ENCODE measurements at places on chromosomes 2 and 18.

GRCh38 chr18:60232541-60232940 lies 140.0 kb downstream of the MC4R start:
- peak; percentile 22 for DNase-seq

DNA sequence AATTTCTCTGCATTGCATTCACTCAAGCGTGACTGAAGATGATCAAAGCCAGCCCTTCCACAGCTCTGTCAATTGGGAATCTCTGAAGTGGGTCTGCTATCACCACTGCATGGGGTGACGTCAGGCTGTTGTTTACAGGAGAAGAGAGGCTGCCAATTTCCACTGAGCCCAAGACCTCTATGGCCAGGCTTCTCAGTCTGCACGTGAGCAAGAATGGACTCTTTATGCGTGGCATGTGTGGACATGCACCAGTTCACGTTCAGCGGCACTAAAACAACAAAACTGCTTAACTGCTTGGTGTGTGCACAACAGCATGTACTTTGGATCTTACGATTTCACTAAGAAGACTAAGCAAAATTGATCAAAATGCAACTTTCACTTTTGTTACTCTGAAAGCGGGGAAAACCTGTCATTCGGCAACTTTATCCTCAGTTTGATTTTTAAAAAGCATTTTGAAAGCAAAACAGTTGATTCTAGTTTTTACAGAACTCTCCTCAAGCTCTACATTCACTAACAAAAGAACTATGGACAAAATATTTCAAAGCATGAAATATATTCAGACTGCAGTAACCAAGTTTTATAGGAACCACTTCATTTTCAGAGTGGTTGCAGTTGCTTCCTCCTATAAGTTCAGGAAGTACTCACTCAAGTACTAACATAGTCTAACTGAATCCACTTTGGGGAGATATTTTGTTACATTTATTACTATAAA lies 77.0 kb upstream of the SERTAD2 start:
- DNase-seq, result no peak

GRCh38 chr2:38574278-38574677 lies 28.4 kb downstream of the HNRNPLL start:
- no peak for DNase-seq

GRCh38 chr2:239261796-239262483 lies 138.9 kb downstream of the HDAC4 start:
- DNase-seq, result no peak

GRCh38 chr18:79682894-79683625 lies 3.5 kb downstream of the CTDP1 start:
- DNase-seq, result no peak

- DNase-seq, result no peak
Measured at GRCh38 chr18:11872479-11873136, 21.4 kb downstream of the CHMP1B start.

DNA sequence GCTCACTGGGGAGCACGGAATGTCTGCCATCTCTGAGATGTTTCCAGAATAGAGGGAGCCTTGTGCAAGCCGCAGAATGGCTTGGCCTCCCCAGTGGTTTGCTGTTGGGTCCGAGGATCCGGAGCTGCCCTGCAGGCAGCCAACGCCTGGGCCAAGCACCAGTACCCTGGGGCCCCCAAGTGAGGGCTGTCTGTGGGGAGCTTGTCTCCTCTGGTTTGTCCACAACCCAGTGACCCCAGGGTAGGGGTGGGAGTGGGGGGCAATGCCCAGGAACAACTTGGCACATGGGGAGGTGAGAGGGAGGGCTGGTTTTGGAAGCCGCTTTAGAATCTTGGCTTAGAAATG lies 147.1 kb downstream of the CABLES1 start:
- no peak for DNase-seq

- DNase-seq, result no peak
Measured at GRCh38 chr18:57748770-57749603, 54.1 kb downstream of the ATP8B1 start.

DNA sequence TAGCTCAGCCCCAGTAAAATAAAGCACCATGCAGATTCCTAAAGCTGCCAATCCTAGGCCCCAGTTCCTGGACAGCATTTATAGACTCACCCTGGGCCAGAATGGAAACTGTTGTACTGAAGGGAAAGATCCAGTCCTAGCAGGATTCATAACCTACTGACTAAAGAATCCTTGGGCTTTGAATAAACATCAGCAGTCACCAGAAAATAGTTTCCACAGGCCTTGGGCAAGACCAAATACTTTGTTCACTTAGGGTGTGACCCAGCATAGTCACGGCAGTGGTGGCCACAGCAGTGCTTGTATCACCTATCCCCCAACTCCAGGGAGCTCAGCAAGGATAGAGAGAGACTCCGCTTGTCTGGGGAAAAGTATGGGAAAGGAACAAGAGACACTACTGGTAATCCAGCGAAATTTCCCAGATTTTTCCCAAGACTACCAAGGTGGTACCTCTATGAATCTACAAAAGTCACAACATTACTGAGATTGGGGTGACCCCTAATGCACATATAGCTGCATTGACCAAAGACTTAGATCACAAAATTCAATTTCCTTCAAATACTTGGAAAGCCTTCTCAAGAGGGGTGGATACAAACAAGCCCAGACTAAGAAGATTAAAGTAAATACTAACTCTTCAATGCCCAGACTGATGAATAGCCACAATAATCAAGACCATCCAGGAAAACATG lies 748.1 kb upstream of the LRATD1 start:
- DNase-seq, result no peak

GRCh38 chr2:5976531-5977065 lies 284.4 kb downstream of the SOX11 start:
- no peak for DNase-seq

- no peak for DNase-seq
Measured at GRCh38 chr2:128503399-128504245, 185.0 kb upstream of the HS6ST1 start.

- no peak for DNase-seq
Measured at GRCh38 chr2:170944545-170944944, 15.5 kb downstream of the GORASP2 start.

GRCh38 chr2:62489162-62489561 lies 16.8 kb downstream of the TMEM17 start:
- peak; percentile 51 for DNase-seq

GRCh38 chr2:60212181-60212945 lies 341.1 kb downstream of the BCL11A start:
- DNase-seq, result no peak

DNA sequence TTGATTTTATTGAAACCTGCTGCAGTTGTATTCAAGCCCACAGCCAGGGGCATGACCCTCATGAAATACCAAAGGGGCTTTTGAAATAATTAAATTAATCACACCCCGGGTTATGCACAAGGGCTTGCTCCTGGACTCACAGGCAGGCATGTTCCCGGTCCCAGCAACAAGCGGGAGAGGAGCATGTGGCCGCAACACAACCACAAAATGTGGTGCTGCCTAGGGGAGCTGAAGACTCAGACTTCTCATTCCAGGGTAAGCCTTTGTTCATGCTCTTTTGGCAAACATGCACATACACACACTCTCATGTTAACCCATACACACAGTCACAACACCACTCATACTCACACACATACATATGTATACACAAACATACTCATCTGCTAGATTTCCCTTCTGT lies 233.7 kb upstream of the SMAD2 start:
- no peak for DNase-seq

DNA sequence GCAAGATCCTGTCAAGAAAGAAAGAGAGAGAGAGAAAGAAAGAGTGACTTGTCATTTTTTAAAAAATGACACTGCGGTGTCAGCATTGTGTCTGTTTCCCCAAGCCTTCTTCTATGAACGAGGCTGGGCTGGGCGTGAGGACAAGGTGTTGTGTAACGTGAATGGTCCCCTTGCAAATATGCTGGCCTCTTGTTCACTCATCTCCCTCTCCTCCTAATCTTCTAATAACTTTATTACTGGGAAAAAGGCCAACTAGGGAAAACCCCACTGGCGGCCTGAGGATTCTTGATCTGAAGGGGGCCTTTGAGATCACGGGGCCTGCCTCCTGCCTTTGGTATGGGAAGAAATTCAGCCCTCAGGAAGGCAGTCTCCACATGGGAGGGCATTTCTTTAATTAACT lies 163.1 kb downstream of the MIB1 start:
- DNase-seq, result no peak

- no peak for DNase-seq
Measured at GRCh38 chr2:120968307-120969015, 232.8 kb downstream of the GLI2 start.

GRCh38 chr2:224363281-224363680 lies 38.6 kb downstream of the FAM124B start:
- no peak for DNase-seq

DNA sequence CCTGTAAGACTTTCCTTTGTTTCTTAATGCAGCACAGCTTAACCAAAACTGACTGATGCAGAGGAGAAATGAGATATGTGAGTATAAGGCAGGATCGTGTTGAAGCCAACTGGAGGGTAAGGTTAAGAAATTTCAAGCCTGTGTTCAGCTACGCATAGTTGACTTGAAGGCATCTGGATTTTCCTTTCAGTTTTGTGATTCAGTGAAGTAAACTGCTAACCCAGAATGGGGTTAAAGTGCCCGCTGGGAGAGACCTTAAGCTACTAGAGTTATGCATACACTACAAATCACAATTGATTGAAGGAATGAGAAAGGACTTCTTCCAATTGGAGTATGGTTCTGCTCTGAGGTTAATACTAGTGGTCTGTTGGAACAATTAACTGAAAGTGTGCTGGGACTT lies 22.6 kb downstream of the THSD7B start:
- DNase-seq, result no peak

DNA sequence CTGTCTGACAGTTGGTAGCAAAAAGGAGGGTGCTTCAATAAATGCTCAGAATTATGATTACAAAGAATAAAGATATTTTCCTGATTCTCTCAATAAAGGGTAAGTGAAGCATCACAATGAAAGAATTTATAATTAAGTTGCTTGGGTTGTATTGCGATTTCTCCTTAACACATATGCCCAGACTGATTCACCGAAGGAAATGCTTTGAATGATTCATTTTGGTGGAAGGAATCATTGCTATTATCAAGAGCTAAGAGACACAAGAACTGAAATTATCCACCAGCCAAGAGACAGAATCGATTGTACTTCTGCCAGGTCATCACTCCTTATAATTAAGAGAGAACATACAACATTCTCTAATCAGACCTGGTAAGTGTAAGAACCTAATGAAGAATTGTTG lies 301.4 kb downstream of the NR4A2 start:
- no peak for DNase-seq

DNA sequence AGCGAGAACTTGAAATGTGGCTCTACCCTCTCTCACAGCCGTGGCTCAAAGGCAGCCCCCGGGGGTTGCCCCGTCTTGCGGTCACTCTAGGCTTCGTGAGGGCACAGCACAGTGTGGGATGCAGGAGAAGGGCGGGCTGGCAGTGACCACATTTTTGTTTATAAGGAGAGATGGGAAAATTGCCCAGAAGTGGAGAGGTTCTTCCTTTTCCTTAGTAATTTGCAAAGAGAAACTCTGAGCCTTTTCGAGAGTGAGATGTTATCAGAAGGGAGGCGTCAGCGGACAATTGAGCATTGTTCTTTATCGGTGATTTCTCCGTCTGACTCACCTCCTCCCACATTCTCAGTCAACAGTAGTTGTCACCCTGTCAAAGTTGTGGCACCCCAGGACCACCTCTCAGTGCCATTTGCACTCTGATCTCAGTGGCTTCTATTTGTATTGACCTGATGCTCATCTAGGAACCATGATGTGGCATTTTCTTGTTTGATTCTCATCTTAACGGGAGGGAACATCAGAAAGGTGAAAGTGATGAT lies 89.6 kb downstream of the ACAA2 start:
- DNase-seq, result no peak
